Spleen (tissue), 13 donors: ENCODE measurements at places on chromosomes 7 and 10.

DNA sequence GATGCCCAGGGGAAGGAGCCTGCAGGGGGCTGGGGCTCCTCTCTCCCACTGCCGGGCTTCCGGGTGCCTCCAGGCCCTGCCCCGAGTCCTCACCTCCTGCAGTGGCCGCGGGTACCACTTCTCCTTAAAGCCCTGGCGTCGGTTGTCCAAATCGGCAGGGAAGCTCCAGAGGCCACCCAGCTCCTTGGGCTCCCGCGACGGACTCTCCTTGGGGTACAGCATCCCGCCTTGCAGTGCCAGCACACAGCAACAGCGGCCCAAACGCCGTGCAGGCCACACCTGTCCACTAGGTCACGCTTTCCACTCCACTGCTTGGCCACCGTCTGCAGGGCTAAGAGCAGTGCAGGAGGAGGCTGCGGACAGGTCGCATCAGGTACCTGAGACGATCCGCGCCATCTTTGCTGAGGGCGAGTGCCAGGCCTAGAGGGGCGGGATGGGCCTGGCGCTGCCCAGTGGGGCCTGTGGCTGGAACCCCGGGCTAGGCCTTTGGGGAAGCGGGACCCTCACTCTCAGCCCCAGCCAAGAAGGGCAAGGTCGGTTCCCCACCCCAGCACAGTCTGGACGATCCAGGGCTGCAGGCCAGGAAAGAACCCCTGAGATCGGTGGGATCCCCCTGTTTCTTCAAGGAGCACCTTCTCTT is 47.7 kb upstream of the ZNF479 start:
- peak; percentile 59 for DNase-seq

DNA sequence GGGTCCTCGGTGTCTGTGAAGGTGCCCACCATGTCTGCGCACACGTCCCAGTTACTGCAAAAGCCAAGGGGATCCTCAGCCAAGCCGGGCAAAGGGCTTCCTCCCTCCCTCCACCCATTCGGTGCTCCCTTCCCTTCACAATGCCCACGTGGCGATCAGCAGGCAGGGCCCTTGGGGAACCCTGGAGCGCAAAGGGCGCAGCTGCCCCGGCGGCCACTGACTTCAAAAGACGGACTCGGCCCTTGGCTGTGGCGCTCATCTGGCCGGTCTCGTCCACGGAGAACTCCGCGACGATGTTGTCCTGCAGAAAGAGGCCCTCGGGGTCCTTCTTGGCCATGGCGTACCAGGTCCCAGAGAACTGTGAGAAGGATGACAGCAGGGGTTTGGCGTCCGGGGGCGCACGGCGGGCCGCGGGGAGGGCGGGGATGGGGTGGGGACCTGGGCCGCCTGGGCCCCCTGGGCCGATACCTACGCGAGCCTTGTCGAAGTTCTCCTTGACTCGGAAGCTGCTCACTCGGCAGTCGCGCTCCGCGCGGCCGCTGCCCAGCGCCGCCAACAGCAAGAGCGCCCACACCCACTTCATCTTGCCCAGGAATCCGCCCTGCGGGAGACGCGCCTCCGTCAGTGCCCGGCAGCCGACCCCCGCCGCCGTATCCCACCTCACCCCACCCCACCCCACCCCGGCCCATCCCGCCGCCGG is 439 bp downstream of the RBP4 start:
- no peak for DNase-seq

DNA sequence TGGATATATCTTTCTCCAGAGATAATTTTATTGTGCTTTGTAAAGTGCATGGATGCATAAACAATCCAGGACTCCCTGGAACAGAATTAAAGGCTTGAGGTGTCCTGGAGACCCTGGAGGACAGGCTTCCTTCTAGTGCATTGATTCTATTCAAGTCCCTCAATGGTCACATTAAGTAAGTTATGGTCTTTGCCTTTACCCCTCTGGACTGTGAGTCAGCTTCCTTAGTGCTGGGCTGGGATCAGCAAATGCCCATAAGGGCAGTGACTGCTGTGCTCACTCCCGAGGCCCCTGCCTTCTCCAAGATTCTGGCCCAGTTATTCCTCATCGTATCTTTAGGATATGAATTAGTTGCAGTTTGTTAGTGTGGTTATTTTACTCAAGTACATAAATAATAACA is 178.7 kb upstream of the PRSS58 start:
- DNase-seq, result no peak

DNA sequence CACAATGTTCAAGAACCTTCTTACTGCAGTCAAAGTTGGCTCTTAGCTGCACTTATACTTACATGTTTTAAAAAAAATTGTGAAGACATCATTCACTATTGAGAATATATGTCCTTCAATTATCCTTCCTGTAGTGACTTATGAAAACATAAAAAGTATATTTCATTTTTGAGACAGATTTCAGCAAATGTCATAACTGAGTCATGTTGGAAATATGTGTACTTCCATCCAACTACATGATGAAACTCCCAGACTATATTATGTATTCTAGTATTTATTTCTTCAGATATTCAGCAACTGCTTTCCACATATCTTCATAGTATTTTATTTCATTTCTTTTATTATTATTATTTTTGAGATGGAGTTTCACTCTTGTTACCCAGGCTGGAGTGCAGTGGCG is 160.2 kb downstream of the ARHGAP12 start:
- no peak for DNase-seq

GRCh38 chr7:53111031-53111430 is 75.6 kb downstream of the POM121L12 start:
- no peak for DNase-seq

DNA sequence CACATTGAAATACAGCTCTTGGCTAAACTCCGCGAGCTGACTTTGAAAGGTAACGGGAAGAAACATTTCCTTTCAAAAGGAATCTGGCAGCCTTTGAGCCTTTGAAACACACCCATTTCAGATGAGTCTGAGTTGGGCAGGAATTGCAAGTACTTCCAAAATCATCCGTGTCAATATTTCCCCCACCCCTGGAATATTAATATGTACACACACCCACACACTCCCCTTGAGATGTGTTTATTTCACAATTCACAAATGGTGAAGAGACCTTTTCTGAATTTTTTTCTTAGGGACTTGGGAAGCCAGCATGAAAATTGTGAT is 438.7 kb upstream of the NRP1 start:
- DNase-seq, result no peak

DNA sequence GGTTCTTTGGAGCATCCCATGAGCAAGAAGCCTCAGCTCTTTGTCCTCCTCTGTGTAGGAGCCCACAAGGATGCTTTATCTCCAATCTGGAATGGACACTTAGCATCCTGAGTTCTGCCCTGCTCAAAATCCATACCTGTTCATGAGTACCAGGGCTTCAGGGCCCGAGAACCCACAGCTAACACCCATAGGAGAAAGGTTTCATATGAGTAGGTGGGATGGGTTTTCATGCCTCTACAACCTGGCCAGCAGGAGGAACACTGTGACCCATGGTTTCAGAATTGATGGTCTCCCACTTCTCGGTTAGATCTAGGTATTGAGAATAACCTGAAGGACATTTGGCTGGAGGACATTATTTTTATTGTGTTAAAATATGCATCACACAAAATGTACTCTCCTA is 57.8 kb downstream of the TBXAS1 start:
- no peak for DNase-seq

GRCh38 chr7:157013602-157014549 is 3.4 kb upstream of the MNX1 start:
- no peak for DNase-seq

GRCh38 chr7:33497051-33497450 is 367.7 kb downstream of the BBS9 start:
- no peak for DNase-seq
